Activated gamma-delta T cell treated with anti-CD3 and anti-CD28 coated beads, Interleukin-2, amount 50 U/mL, for 16 hours (primary cell): ENCODE measurements at places on chromosomes 11 and 22.

DNA sequence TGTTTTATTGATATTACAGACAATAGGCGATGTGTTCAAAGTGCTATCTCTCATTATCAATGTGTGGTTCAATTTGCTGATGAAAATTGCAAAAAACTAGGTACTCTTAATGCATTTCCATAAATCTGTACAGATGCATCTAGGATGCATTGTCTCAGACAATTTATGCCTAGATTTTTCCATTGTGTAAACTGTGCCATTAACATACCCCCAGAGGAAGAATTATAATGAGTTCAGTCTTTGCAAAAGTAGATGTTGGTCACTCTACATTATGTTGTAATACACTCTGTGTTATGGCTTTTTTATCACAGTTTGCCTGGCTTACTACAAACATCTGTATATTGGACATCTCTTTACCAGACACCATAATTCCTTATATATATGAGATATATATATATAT, 62.5 kb downstream of the EHF start:
- DNase-seq: no peak

DNA sequence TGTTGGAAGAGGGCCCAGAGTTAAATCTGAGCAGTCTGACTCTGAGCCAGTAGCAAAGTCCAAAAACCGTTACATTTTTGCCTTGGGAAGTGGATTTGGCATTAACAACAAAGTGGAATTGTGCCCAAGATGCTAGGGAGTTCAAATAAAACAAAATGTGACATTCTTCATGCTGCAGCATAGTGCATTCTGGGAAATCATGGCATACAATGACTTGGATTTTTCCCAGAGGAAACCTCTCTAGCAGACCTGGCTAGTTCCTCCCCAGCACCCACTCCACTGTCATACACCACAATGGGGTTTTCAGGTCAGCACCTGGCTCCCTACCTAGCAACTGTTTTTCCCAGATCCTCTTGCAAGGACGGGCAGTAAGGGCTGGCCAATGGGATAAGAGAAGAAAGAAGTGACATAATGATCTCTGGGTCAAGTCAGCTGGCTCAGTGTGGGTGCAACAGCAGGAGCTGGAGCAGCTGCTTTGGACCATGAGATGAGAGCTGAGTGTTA, 24.8 kb upstream of the CYB5R3 start:
- no peak for DNase-seq

DNA sequence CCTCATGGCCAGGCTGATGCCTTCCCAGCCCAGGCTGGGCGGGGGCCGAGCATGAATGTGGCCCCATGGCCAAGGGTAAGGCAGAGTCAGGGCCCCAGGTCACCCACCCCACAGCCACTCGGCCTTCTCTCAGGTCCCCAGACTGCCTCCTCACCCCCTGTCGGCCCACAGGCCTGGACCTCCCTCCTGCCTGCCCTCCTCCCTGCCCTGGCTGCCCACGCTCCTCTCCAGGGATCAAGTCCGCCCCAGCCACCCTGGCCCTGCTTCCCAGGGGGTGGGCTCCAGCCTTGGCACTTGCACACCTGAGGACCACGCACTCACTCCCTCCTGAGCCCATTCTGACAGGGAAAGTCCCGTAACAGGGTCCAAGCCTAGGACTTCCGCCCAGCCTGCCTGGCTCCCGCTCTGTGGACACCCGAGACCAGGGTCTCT, 37.8 kb upstream of the TH start:
- DNase-seq: no peak

DNA sequence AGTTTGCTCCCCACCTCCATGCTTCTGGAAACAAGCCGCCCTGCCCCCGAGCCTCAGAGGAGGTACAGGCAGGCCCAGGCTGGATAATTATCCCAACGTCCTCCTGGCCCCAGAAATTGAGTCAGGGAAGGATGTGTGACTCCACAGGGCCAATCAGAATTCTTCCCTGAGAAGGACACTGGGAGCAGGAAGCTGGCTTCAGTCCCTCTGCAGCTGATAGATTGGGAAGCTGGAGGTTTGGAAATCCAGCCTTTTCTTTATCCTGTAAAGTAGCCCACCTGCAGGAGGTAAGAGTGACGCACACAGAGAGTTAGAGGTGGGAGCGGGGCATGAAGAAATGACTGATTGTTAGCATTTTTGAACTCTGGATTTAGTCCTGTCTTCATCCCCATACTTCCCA, 97.5 kb upstream of the CD82 start:
- DNase-seq: no peak

DNA sequence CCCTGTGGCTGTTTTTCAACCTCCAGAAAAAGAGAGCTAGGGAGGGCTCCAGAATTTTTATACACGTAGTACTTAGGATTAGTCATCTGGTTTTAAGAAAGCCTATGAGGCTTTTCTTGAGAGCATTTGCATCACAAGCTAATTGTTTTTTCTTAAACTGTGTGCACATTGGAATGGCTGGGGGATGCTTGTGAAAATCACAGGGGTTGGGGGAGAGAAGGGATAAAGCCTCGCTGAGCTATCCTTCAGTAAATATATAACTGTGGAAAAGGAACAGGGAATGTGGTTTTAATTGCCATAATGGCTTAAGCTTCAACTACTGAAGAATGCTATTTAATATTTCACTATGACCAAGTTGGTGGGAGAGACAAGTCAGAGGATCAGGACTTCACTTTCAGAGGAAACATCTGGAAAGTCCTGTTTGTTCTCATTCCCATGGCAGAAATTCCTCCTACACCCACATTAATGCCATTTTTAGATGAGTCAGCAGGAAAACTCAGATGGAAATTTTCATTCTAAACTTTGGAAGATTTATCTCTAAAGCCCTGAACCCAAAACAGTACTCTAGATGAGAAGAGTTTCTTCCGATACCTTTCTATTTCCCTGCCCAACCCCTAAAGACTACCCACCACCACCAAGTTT, 591.3 kb downstream of the LRRC4C start:
- DNase-seq: no peak

- no peak for DNase-seq
These were observed 69.0 kb upstream of the CRTAM start for GRCh38 chr11:122769126-122769780.

- no peak for DNase-seq
These were observed 16.5 kb downstream of the ARRB1 start for GRCh38 chr11:75334976-75335375.

GRCh38 chr11:109658190-109658589, 236.2 kb downstream of the C11orf87 start:
- no peak for DNase-seq

GRCh38 chr11:128505449-128506065, 81.8 kb downstream of the ETS1 start:
- DNase-seq: no peak

DNA sequence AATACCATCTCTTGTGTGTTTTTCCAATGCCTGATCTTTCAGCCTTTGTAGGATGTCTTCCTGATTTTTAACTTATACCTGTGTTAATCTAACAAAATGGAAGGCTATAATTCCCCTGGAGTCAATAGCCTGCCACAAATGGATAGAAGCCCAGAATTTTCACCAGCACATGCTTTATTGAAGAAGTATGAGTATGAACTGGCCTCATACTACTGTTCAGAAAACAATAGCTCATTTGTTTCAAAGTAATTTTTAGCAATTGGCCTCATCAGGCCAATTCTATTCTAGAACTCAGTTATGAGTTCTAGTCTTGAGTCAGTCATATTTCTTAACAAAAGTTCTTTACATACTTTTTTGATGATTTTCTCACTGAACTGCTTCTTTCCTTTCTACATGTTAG, 40.6 kb upstream of the SLC37A2 start:
- DNase-seq: no peak

- DNase-seq: no peak
These were observed 12.9 kb downstream of the STARD10 start for GRCh38 chr11:72781063-72781312.

GRCh38 chr11:897253-898142, 13.1 kb downstream of the CHID1 start:
- DNase-seq: no peak

DNA sequence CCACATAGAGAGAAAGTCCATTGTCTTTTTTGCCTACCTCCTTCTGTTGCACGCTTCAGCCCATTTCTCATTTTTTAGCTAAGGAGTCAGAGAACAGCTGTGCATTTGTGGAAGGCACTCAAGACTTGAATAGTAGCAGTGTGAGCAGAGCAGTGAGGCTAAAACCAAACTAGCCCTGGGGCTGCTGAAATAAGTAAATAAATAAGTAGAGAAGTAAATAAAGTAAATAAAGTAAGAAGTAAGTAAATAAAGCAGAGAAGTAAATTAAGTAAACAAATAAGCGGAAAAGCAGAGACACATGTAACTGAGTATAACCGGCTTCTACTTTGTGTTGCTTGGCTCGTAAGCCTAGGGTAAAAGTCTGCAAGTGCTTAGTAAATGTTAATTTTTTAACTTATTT, 2.4 kb upstream of the OR52L1 start:
- DNase-seq: no peak

GRCh38 chr11:77075425-77075905, 8.7 kb downstream of the CAPN5 start:
- DNase-seq: no peak

- no peak for DNase-seq
These were observed 22.3 kb downstream of the SMCO4 start for GRCh38 chr11:93520726-93521509.

GRCh38 chr22:23180301-23180892, at the start of gene BCR:
Gene BCR (plus strand): TSS chr22:23180509. CDS start chr22:23180961, 452 bp downstream.
- no peak for DNase-seq

DNA sequence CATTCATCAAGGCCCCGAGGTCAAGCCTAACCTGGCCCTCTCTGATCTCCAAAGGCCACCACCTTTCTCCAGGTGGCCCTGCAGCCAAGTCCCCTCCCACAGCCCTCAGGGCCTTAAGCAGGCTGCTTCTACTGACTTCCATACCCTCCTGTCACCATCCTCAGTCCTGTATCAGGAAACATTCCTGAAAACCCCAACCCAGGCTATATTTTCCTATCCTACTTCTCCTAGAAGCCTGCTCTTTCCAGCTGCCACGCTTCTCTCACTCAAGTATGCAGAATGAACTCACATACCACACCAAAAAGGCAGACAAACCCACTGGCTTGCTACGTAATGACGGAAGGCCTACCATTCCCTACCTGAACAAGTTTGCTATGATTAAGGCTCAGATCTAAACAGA, 23.6 kb downstream of the MORC2 start:
- DNase-seq: no peak

GRCh38 chr11:3087821-3088800, 30.9 kb upstream of the CARS1 start:
- DNase-seq: no peak

- no peak for DNase-seq
These were observed 204.2 kb downstream of the AASDHPPT start for GRCh38 chr11:106281455-106282173.

DNA sequence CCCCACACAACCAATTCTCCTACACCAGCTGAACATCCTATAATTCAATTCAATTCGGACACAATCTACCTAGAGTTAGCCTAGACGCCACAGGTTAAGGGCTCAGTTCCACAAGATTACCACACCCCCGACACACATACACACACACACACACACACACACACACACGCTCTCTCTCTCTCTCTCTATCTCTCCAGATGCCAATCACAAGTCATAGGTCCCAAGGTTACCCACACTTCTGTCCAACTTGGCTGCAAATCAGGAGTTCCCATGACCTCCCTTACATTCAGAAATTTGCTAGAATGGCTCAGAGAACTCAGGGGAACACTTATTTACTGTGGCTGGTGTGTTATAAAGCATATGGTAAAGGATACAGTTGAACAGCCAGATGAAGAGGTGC, 204.0 kb downstream of the DBX1 start:
- DNase-seq: no peak

GRCh38 chr11:64233913-64234586, at the start of gene VEGFB:
Gene VEGFB (plus strand): TSS chr11:64234584. CDS start chr11:64234834, 250 bp downstream.
- DNase-seq: peak; percentile 60

DNA sequence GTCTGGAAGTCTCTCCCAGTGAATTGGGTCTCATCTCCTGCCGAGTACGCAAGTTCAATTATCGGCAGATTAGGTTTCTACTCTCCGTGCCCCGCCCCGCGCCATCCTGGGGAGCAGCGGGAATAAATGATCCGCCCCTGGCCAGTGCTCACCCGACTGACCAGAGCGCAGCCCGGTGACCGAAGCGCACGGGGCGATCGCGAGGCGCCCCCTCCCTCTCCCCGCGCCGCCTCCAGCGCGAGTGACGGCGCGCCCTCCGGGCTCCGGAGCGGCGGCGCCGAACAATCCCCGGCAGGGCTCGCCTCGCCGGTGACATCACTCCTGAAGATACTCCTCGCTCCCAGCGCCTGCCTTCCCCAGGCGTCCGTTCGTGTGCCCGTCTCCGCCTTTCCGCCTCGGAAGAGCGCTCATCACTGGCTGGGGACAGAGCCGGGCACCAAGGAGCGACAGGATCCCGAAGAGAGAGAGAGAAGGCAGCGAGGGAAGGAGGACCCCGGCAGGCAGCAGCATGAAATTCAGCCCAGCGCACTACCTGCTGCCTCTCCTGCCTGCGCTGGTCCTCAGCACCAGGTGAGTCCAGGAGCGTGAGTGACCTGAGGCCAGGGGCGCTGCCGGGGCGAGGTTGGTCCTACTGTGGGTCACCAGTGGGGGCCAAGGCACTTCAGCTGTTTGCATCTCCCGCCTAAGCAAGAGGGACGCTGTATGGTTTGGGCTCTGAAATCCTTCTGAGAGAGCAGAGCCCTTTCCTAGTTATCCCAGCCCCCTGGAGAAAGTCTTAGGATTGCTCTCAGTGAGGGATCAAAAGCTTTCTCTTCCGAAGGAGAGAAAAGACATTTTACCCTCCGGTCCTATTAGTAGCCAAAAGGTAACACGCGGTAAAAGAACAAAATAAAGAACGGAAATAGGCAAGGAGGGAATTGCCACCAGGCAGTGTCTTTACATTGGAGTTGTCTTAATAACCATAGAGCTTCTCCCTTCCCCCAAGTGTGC, at the start of gene LUZP2:
TSS of gene LUZP2 (plus strand) at position 318 of the 990 bp plus-strand sequence.
- no peak for DNase-seq
